ENCODE measurements at places on chromosomes 12 and 14. TPM values are rescaled to one million over a fixed set of nuclear protein-coding genes. Genes with fewer than 3 reads are reported as not detected.

The GARIN6 gene
- total RNA-seq = not detected

The PRR13 gene
- total RNA-seq = 231 TPM

The MDGA2 gene
- total RNA-seq = not detected

The LTB4R gene
- total RNA-seq = 27.8 TPM

DNA sequence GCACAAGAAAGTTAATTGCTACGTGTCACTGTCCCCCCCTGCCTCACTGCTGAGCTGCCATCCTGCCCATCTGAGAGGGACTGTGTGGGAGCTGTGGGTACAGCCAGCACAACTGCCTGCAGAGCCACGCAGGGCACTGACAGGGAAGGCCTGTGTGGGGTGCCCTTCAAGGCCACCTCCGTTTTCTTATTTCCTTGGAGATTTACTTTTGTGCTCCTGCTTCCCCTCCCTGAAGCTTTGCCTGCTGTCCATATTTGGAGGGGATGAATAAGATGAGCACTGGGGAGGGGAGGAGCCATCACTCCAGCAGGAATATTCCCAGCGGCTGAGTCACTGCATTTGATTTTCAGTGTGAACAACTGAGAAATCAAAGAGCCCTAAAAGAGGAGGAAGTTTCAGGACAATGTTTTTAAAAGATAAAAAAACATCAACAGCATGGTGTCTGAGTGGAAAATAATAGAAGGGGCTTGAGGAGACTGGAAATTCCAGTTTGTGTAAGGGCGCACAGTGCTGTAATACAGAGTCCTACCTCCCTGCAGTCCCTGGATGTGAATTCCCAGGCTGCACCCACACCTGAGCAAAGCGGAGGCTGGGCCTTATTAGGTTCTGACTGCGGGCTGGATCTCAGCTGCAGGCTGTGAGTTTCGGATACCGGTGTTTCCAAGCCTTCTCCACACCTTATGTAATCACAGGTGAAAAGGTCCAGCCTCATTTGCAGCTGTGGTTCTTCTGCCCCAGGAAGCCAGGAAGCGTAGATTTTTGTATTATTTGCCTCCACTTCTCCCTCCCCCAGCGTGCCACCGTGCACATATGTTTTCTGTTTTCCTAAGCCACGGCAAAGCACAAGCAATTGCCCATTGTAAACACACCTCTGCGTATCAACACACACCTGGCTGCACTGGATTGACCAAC, 192.6 kb upstream of the BCL2L14 start:
- no peak for DNase-seq

GRCh38 chr12:93366422-93366821, 11.3 kb upstream of the NUDT4 start:
- DNase-seq = no peak

DNA sequence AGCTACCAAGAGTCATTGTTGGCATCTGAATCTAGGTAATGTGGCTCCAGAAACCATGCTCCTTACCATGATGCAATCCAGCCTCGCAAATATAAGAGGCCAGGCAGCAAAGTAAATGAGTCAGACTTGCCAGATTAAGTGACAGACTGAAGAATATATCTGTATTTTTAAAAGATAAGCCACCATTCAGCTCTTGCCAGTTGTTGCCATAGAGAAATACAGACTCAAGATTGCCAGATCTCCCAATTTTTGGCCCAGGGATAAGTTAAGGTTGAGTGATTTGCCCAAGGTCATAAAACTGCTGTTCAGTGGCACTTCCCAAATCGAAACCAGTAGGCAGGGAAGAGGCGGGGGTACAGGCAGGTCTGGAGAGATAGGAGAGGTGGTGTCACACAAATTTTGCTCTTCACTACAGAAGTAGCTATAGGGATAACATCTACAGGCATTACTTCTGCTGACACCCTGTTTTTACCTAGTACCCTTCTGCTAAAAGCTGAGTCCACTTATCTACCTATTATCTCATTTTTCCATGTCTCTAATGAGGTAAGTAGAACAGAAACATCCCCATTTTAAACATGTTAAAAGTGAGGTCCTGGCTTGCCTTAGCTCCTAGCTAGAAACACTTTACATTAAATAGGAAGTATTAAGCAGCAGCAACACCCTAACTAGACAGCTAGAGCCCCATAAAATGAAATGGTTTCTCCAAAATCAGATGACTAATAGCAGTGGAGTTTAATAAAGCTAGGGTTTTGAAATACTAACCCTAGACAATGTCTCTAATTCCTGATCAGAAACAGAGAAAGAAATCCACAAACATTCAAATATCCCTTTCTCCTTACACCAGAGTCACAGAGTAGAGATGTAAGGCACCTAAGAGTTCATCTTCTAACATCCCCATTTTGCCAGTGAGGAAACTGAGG, 19.5 kb downstream of the DCAF5 start:
- no peak for DNase-seq

DNA sequence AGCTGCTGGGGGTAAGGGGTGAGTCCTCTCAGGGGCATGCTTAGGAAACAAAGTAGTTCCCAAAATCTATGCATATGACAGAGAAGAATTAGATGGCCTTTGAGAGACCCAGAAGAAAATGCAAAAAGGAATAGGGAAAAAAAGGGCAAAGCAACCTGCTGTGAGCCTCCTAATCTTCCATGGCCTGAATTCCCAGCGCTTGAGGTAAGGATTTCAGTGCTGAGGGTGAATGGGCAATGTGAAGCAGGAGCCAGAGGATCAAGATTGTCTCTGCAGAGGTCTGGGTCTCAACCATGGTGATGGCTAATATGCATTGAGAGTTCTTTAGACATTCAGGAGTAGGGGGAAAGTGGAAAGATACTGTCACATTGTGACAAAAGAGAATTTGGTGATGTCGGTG, 31.5 kb downstream of the GPR65 start:
- DNase-seq = no peak

DNA sequence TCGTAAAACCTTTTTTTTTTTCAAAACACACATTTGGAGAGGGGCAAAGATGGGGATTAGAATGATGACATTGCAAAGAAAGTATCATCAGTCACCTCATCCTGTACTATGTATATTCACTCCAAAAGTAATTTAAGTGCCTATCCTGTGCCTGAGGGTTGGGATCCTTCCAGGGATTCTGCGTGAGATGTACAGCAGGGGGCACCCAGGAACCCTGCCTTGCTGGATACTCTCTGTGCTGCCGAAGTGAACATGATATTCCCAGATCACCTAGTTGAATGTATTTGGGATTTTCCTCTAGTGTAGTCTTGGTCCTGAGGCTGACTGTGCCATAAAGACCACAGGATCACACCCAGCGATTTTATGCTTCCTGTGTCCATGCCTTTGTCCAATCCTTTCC, 372.7 kb downstream of the IPO8 start:
- DNase-seq = no peak

GRCh38 chr12:110199339-110200123, 75.4 kb downstream of the IFT81 start:
- DNase-seq = no peak
